ELR (cell line): ENCODE measurements at places on chromosomes 1 and 21.
A peak's percentile ranks its signal among the peaks of the same experiment; 100 is the strongest.

DNA sequence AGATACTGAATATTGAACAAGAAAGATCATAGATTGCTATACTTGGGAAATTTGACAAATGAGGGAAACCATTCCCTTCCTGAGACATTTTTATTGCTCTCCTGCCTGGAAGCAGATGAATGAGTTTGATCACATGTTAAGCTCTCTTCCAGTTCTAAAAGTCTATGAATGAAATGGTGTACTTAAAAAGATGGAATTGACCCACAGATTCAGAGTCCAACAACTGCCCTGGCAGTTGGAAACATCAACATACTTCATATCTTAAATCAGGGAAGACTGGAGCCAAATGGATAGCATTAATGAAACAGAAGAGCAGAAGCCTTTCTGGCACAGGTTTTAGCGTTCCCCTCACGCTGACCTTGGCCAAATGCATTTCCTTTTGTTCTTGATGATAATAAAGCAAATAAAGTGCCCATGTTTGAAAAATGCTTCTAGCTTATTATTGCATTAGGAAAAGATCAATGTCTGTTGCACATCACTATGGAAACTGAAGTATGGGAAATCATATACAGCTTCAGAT is 142.6 kb downstream of the ESRRG start:
- no peak for DNase-seq

- no peak for DNase-seq
Measured at GRCh38 chr1:45407629-45408287, 67.5 kb upstream of the MUTYH start.

DNA sequence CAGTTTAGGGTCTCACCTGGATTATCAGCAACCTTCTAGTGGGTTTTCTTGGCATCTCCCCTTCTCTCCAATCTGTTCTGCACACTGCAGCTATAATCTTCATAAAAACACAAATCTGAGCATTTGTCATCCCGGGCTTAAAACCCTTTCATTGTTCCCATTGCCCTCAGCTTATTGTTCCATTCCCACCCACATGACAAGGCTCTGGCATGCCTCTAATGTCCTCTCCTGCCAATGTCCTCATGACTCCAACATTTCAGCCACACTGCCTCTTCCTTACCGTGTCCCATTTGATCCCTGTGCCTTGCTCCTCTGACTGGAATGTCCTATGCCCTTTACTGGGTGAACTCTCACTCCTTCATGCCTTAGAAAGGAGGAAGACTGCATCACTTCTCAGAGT is 7.5 kb upstream of the DPH2 start:
- no peak for DNase-seq

DNA sequence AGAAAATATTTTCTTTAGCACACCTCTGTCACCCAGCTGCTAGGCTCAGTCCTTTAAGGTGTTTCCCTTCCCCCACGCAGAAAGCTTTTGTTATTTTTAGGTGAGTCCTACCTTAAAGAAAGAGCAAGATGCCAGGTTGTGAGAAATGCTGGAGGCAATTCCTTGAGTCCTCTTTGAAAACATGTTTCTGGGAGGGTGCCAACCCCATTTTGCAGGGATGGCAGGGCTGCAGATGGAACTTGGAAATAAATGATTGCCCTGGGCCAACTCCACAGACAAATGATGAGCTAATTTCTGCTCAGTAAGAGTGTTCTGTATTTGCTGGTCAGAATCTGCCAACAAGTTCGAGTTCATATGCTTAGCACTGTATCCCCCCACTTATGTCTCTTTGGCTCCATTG is 119.2 kb upstream of the RAB3GAP2 start:
- no peak for DNase-seq

DNA sequence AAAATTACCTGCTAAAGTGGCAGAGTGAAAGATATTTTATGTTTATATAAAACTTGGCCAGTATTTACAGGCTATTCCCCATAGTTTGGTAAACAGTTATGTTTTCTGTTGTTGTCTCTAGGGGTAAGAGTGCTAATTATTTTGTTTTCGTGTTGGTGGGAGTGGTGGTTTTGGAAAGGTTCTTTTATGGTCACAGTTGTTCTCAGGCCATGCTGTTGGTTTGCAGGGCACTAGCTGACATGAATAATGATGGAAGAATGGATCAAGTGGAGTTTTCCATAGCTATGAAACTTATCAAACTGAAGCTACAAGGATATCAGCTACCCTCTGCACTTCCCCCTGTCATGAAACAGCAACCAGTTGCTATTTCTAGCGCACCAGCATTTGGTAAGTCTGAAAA is 92.5 kb downstream of the ITSN1 start:
- no peak for DNase-seq

- DNase-seq, result no peak
Measured at GRCh38 chr1:217614200-217614712, 16.6 kb downstream of the GPATCH2 start.

DNA sequence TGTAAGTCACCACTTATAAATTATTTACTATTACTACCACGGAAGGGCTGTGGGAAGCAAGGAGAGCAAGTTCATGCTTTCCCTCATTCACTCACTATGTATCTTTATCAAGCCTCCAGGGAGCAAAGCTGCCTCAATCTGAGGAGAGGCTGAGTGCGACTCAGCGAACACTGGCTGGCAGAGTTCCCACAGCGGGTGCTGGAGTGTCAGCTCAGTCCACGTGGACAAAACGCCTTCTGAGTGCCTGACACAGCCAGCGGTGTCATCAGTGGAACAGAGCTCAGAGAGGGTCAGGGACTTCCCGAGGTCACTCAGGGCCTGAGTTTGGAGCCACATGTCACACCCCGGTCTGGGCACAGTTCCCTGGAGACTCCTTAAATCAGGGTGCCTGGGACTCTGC is 16.9 kb downstream of the MATN1 start:
- peak; percentile 19 for DNase-seq

GRCh38 chr1:213984387-213985208 is 3.2 kb upstream of the PROX1 start:
- no peak for DNase-seq
